Effector CD4-positive, alpha-beta T cell (primary cell): ENCODE measurements at places on chromosomes 3 and 15.

DNA sequence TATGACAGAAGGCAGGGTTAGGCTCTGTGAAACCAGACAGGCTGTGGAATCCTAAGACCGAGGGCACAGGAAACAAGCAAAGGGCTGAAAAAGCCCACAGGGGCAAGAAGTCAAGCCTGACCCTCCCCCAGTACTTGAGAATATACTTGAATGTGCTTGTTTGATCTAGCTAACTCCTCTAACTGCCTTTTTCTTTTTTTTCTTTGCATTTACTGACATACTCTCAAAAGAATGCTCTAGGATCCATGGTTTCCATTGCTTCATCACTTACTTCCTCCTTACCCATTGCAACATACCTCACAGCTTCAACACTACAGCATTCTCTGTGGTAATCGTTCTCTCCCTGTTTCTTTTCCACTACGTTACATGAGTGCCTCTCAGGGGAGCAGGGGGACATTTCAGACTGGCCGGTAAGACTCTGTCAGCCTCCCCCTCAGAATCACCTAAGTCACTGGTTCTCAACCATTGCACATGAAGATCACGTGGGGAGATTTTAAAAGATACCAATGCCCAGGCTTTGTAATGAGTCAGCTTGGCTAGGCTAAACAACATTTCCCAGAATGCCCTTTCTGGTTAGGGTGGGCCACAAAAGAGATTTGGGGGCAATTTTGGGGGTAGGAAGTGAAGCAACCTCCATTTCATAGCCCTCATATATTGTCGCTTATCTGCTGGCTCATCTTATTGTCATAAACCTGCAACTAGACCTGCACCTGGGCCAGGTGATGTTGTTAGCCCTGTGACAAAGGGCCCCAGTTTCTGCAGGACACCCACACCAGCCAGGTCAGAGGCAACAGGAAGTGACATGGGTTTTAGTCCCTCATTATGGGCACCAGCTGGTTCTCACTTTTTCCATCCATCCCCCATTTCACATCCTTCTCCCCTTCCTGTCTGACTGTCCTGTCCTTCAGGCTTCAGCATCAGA, 24.6 kb upstream of the RSL24D1 start:
- no peak for DNase-seq

GRCh38 chr15:60648928-60649679, 170.2 kb upstream of the ICE2 start:
- no peak for DNase-seq

GRCh38 chr3:59621037-59621436, 571.2 kb upstream of the CFAP20DC start:
- no peak for DNase-seq

DNA sequence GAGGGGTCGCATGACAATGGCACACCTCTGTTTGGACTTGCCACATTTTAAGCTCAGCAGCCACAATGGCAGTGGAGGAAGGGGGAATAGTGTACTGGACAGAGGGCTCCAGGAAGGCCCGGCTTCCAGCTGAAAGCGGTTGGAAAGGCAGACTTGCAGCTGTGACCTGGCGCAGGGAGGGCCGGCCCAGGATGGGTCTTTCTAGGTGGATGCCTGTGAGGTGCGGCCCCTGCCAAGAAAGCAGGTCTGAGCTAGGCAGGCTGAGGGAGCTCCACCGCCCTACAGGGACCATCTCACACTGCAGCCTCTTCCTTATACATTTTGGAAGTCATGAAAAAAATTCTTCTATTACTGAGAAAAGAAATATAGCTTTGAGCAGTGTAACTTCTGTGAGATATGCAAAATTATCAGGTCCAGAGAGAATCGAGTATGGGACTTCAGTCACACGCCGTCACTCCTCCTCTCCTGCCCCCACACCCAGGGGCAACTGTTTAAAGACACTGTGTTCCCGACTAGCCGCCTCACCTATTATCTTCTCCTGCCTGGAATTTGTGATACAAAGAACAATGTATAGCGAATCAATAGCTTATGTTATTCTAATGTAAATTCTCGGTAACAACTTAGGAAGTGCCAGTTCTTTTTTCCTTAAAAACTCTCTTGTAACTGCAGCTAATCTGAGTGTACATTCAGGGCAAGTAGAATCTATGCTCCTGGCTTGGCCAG, 331.0 kb downstream of the OCA2 start:
- DNase-seq: no peak

DNA sequence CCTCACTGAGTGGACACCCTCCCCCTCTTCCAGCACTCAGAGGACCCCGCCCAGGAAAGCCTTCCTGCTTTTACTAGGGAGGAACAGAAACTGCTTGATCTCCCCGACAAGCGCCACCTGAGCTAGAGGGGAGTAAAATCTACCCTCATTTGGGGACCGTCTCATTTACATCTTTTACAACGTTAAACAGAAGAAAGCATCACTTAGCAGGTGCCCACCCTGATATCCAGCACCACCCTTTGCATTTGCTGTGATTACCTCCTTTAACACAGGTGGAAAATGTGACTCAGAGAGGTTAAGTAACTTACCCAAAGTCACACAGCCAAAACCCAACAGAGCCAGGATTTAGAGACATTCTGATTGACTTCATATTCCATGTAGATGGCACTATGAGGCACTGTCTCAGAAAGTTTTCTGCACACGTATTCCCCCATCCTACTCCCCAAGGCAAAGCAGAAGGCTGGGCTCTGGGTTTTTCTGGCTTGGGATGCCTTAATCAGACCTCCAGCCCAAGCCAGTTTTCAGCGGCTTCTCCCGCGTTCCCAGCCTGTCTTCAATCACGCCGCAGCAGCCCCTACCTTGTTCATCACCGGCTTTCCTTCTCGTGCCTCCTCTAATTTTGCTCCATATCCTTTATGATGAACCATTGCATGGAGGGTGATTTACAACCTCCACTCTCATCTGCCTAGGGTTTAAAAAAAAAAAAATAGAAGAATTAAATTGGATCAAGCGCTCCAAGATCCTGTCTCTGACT, 314.6 kb upstream of the PROK2 start:
- no peak for DNase-seq

DNA sequence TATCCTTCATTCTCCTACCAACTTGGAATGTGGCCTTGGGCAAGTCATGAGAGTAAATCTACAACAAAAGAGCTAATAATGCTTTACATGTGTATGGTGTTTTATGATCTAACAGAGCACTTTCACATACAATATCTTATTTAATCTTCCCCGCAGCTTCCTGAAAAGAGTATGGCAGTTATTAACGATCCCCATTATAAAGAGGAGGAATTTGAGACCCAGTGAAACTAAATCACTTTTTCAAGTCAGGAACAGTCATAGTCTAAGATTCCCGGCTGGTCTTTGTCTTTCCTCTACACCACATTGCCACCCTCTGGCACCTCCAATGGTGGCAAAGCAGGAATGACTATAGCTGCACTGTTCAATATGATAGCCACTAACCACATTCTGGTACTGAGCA, 69.7 kb upstream of the CMSS1 start:
- no peak for DNase-seq

DNA sequence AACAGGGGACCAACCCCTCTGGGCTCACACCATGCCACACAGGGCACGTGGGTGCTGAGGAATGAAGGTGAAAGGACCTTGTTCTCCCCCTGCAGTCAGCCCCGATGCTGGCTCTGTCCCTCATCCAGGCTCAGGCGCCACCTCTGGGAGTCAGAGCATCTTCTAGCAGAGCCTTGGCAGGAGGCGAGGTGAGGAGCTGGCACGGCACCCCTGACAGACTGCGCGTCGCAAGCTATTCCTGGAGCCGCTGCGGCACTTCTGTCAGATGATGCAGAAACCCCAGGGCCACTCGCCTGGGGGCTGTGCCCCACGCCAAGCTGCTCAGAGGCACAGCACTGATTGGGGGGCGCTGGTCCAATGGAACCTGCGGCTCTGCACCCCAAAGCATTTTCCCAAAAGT, 62.0 kb downstream of the MGLL start:
- DNase-seq: no peak

DNA sequence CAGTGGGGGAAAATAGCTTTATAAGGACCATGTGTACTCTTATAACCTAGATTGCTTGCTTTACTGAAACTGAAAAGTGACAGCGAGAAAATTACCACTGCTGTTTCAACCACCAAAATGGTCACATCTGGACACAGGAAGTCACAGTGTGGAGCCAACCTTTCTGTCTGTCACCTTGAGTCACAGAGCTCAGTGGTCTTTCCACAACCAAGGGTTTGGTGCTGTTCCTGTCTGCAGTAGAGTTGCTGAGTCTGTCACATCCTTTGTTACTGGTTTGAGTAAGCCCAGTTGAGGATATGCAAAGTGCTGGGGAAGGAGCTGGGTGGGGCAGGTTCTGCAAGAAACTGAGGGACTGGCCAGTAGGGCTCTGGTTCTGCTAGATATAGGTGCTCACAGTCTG, 139.1 kb upstream of the EIF1B start:
- no peak for DNase-seq

DNA sequence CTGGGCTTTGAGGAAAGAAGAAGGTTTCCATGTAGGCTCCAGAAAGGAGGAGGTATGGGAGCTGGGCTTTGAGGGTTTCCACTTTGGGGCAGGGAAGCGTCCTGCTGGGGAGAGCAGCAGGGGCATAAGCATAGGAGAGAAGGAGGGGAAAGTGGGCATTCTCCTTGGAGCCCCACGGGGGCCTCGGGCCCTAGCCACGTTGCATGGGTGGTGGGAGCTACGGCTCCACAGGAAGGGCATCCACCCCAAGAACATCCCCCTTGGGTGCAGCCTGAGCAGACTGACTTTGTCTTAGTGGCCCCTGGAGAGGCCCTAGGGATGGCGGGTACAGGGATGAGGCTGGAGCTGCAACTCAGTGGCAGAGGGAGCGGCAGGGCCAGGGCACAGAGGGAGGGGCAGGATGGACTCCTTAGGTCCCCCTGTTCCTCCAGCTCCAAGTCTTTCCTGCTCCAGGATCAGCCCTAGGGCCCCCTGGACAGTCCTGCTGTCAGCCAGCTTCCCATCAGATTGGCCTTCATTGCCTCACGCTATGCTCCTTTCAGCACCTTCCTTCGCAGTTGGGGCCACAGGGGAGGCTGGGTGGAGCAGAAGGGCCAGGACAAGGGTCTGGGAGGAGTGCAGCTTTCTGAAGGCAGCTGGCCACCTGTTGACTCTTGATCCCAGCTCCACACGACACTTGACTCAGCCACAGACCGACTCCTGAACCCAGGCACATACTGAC, 22.9 kb downstream of the PRR20G start:
- DNase-seq: no peak

DNA sequence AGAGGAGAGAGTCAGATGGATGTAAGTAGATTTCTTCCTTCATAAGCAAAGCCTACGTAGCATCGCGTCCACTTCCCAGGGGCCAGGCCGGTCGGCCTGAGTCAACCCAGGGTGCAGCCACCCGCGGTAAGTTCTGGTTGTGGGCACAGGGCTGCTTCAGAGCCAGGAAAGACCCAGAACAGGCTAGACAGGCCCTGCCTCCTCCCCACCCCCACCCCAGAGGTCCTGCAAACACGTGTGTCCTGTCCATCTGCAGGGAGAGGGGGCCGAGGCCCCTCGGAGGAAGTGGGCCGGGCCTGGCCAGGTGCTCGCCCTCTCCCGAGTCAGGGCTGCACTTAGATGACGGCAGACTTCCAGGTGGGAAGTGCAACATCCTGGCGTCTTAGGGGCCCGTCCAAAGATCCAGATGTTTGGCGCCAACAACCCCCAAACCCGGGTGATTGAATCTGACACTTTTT, 100.8 kb upstream of the ALDH1A3 start:
- DNase-seq: no peak

DNA sequence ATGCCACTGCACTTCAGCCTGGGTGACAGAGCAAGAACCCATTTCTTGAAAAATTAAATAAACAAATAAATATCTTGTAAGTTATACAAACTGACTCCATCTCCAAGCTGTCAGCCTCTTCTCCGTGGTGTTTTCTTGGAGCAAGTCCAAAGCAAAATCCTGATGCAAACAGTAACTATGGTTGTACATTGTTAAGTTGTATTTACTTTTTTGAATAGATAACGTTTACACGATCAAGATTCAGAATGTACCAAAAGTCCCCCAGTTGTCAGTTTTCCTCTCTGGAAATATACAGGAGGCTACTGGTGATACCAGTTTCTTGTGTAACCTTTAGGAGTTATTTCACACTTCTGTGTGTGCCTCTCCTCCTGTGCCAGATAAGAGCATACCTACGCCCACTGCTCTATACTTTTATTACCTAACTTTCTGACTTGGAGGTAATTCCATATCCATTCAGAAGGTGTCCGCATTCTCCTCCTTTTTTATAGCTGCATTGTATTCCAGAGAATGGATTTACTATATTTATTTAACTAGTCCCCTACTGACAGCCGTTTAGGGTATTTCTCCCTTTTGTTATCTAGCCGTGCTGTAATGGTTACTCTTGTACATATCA, 14.2 kb downstream of the CMTM7 start:
- DNase-seq: no peak

GRCh38 chr3:153221748-153222162, 59.7 kb downstream of the RAP2B start:
- peak; percentile 74 for DNase-seq

GRCh38 chr15:67819636-67820035, 5.7 kb upstream of the SKOR1 start:
- DNase-seq: no peak
